Suppressor macrophage treated with lipopolysaccharide for 4 hours (primary cell): ENCODE measurements at places on chromosomes 12 and 14.

- peak; percentile 57 for DNase-seq
These were observed 16.1 kb downstream of the GPR68 start for GRCh38 chr14:91228112-91229004.

DNA sequence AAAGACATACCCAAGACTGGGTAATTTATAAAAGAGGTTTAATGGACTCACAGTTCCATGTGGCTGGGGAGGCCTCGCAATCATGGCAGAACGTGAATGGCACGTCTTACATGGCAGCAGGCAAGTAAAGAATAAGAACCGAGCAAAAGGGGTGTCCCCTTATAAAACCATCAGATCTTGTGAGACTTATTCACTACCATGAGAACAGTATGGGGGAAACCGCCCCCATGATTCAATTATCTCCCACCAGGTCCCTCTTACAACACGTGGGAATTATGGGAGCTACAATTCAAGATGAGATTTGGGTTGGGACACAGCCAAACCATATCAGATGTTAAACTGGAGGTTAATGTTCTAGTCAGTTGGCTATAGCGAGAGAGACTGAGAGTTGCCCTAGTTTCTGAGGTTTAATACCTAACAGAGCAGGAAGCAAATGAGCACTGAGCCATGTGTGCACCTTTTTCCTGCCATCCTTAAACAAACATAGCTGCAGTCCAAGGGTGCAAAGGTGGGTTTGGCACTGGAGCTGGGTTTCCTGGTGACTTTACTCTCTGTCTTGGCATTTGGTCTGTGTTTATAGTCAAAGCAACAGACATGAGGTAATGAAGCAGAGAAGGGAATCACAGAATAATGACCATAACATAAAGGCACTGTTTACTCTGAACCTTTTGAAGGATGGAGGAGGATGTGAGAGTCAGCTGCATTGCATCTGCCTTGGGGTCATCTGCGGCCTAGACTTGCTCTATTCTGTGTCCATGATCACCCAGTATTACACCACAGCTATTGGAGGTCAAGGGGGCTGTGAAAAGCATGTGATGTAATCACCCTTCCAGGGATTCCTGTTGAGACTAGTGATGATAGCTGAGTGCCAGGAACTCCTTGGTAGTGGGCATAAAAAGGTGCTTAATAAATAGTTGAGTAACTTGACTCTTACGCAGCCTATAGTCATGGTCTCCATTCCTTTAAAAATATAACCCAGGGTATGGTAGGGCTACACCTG is 83.6 kb upstream of the USP44 start:
- no peak for DNase-seq

DNA sequence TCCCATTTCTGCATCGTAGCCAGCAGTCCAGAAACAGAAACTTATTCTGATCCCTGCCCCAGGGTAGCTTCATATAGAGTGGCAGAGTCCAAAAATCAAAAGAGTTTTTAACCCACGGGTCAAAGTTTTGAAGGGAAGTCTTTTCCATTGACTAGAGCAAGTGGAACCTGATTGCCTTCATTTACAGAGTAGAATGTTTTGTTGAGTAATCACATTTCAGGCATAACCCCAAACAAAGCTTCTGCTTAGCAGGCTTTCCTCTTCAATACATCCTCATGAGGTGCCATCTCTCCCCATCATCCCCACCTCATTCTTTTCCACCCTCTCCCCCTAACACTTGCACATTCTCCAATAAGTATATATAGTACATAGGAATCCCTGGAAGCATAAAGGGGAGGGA is 516.0 kb upstream of the FBXO33 start:
- no peak for DNase-seq

DNA sequence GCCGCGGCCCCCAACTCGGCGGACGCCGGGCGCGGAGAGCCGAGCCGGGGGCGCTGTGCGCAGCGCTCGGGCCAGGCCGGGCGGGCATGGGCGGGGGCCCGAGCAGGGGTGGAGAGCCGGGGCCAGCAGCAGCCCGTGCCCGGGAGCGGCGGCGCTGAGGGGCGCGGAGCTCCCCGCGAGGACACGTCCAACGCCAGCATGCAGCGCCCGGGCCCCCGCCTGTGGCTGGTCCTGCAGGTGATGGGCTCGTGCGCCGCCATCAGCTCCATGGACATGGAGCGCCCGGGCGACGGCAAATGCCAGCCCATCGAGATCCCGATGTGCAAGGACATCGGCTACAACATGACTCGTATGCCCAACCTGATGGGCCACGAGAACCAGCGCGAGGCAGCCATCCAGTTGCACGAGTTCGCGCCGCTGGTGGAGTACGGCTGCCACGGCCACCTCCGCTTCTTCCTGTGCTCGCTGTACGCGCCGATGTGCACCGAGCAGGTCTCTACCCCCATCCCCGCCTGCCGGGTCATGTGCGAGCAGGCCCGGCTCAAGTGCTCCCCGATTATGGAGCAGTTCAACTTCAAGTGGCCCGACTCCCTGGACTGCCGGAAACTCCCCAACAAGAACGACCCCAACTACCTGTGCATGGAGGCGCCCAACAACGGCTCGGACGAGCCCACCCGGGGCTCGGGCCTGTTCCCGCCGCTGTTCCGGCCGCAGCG is 639 bp downstream of the FZD10 start:
- no peak for DNase-seq

- no peak for DNase-seq
These were observed 60.6 kb downstream of the NCOR2 start for GRCh38 chr12:124506832-124507153.

GRCh38 chr12:55721601-55722213 is 1.5 kb downstream of the RDH5 start:
- no peak for DNase-seq

DNA sequence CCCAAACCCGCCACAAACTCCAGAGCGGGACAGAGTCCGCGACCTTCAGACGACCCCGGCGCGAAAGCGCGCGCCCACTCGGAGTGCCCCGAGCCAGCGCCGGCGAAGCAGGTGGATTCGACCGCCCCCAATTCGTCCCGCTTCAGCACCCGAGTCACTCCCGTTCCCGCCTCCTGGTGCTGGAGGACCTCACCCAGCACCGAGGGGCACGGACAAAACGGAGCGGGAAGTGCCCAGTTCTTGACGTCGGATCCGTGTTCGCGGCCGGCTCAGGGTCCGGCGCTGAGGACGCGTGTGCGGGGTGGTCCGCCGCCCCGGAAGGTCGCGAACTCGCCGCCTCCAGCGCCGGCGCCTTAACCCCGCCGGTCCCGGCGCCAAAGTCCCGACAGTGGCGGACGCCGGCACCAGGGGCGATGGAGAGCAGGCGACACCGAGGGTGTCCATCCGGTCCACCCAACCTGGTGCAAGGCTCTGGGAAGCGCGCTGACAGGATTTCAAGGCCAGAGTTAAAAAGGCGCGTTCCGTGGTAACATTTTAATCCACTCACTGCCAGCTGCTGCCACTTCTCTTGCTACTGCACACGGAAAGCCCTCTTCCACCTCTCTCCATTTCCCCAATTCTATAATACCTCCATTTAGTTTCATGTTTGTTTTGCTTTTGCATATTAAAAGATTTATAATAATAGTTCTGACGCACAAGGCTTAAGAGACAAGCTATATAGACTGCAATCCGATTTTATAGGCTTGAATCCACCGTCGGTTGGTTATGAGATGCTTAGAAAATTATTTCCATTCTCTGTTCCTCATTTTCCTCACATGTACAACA is 240.0 kb upstream of the CPNE8 start:
- peak; percentile 31 for DNase-seq

- DNase-seq: peak; percentile 78
These were observed 4.5 kb upstream of the SETD1B start for GRCh38 chr12:121799156-121799841.

- DNase-seq: peak; percentile 66
These were observed 68.8 kb downstream of the EXOC5 start for GRCh38 chr14:57199921-57200320.

- DNase-seq: no peak
These were observed 81.8 kb downstream of the IRF2BPL start for GRCh38 chr14:76946753-76947077.

- no peak for DNase-seq
These were observed 60.4 kb upstream of the METAP2 start for GRCh38 chr12:95413576-95413975.

GRCh38 chr14:63562405-63562804 is 19.2 kb upstream of the PPP2R5E start:
- no peak for DNase-seq

- DNase-seq: peak; percentile 35
These were observed 26.8 kb downstream of the AMN start for GRCh38 chr14:102949062-102949800.

DNA sequence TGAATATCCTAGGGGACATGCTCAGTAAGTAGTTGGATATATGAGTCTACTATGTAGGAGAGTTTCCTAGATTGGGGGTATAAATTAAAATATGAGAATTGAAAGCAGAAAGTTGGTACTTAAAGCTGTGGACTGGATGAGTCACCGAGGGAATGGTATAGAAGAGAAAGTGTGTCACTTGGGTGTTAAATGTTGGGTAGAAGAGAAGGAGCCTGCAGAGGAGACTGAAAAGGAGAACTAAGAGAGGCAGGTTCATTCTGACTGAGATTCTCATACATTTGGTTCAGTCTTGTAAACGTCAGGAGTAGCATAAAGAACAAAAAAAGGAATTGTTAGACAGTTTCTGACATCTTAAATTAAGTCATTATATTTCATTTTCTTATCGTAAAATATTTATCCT is 19.9 kb downstream of the LRRC9 start:
- no peak for DNase-seq

- DNase-seq: no peak
These were observed 76.0 kb downstream of the PRIMA1 start for GRCh38 chr14:93712079-93712837.

- DNase-seq: no peak
These were observed 299.0 kb upstream of the DDHD1 start for GRCh38 chr14:53452005-53452673.

GRCh38 chr14:89160437-89160836 is 256.6 kb downstream of the FOXN3 start:
- no peak for DNase-seq

DNA sequence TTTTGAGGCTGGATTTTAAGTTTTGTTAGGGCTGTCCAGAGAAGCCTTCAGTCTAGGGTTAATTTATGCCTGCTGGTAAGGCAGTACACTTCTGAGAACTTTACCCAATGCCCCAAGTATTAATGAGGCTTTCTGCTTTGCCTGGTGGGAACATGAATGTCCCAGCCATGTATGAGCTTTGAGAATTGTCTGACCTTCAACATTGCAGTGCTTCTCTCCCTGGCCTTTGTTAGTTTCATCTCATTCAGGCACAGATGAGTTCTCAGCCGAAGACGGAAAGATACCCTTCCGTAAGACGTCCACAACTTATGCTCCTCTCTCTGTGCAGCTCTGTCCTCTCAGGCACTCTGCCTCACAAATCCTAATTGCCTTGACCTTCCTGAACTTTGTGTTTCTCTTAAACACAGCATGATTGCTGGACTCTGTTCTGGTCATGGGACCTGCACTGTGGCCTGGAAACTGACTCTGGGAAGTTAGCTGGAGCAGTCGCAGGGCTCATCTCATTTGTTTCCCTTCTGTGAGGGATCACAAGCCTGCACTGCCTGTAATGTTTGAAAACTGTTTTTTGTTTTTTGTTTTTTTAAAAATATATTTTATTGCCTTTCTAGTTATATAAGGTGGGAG is 15.7 kb downstream of the CHPT1 start:
- no peak for DNase-seq

- no peak for DNase-seq
These were observed 54.9 kb downstream of the TMEM132D start for GRCh38 chr12:129848876-129849275.

- no peak for DNase-seq
These were observed 39.4 kb upstream of the ATXN2 start for GRCh38 chr12:111638556-111638955.

DNA sequence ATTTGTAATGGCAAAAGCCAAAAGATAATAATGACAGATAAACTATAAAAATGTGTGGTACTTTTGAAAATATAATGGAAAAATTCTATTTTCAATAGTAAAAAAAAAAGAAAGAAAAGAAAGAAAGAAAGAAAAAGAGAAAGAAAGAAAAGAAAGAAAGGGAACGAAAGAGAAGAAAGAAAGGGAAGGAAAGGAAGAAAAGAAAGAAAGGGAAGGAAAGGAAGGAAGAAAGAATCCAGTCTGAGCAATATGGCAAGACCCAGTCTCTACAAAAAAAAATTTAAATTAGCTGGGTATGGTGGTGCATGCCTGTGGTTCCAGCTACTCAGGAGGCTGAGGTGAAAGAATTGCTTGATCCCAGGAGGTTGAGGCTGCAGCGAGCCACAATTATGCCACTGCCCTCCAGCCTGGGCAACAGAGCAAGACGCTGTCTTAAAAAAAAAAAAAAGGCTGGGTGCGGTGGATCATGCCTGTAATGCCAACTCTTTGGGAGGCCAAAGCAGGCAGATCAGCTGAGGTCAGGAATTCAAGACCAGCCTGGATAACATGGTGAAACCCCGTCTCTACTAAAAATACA is 38.4 kb downstream of the EAPP start:
- no peak for DNase-seq

- no peak for DNase-seq
These were observed 50.7 kb downstream of the PRIMA1 start for GRCh38 chr14:93737634-93738033.

GRCh38 chr14:69489495-69489894 is 5.0 kb downstream of the PLEKHD1 start:
- DNase-seq: no peak

GRCh38 chr14:104877806-104878550 is 12.9 kb downstream of the CEP170B start:
- no peak for DNase-seq

DNA sequence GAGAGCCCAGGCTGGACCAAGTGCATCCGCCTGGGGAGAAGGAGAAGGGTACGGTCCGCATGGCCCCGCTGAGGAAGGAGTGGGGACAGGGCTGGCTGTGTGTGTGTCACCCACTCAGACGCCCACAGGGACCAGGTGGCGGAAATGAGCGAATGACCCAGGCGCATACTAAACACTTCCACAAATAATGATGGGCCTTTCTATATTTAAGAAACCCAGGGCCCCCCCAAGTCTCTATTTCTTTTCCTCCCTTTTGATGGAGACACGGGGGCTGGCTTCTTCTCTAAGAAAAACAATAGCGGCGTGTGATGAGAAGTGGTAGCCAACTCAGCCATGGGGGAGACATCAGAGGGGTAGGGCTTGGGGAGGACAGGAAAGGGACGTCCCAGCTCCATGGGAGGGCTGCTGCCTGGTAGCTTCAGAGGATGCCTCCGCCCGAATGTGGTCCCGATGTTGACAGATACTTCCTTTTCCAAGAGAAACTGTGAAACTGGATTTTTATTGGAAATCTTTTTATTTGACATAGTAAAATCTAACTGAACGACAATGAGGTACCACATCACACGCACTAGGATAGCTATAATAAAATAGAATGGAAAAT is 6.3 kb upstream of the MAP1LC3B2 start:
- no peak for DNase-seq

- no peak for DNase-seq
These were observed 66.5 kb downstream of the CACNA1C start for GRCh38 chr12:2119266-2119665.

GRCh38 chr14:42523666-42524065 is 917.0 kb downstream of the LRFN5 start:
- peak; percentile 70 for DNase-seq
